ENCODE measurements at places on chromosomes 1 and 21.
A peak's percentile ranks its signal among the peaks of the same experiment; 100 is the strongest.

DNA sequence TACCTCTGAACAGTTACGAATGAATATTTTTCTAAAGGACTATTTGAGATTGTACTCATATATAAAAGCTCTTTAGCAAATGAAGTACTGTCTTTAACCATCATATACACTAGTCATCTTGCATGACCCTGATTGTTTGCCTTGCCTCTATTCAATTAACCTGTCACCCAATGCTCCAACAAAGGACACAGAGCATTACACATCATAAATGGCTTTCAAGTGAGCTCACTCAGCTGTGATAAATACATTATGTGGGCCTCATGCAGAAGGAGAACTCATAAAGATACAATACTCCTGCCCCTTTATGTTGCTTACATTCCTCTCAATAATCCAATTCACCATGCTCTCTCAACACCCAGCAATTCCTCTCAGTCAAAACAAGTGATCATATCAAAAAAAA, 993.0 kb upstream of the PRMT6 start:
- DNase-seq = peak; percentile 6

- DNase-seq = no peak
Measured at GRCh38 chr1:53057127-53057526, 4.9 kb upstream of the PODN start.

DNA sequence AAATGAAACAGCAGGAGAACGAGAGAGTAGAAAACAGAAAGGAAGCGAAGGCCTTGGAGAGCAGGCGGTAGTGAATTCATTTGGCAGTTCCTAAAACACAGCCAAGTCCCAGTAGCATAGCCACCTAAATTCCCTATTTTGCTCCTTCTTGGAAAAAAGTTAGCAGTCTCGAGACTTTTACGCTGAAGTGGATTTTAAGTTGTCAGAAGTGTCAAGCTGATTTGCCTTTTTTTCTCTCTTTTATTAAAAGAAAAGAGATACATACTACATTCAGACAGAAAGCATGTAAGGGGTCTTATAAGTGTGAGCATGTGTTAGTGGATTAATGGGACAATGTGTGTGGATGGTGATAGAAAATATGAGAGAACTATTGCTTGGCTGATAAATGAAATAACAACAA, 19.2 kb downstream of the NFIA start:
- DNase-seq = no peak

DNA sequence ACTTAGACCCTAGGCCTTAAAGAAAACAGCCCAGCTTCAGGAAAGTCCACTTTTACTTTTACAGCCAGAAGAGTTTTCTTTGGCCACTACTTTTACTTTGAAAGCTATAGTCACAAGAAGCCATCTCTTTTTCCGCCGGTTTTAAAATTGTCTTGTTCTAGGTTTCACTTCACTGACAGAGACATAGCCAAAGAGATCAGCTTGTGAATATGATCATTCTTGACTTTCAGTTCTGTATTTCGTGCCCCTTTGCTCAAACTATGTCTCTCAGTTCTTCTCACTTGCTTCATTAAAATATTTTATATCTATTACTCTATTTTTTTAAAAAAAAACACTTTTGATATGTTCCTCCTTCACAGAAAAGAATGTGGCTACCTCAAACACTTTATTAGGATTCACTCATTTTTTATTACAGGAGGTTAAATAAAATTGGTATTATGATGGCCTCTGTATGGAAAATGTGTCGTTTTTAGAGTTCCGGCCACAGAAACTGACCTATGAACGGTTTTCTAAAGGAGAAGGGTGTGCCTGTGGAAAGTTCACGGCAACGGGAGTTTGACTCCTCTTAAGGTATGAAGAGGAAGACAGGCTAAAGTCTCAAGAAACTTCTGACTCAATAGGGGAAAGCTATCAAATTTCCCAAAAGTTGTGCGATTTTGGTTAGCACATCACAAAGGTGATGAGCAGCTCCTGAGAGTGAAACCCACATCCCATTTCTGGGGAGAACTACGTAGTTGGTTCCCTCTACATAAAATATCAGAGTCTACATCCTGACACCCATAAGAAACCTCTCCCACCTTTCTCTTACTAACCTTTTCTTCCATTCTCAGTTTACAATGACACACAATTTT, 1.2 kb downstream of the MCOLN2 start:
- DNase-seq = no peak

GRCh38 chr1:213925531-213926182, 62.1 kb upstream of the PROX1 start:
- DNase-seq = no peak

- DNase-seq = peak; percentile 65
Measured at GRCh38 chr1:20787840-20788795, 1.0 kb upstream of the HP1BP3 start.

DNA sequence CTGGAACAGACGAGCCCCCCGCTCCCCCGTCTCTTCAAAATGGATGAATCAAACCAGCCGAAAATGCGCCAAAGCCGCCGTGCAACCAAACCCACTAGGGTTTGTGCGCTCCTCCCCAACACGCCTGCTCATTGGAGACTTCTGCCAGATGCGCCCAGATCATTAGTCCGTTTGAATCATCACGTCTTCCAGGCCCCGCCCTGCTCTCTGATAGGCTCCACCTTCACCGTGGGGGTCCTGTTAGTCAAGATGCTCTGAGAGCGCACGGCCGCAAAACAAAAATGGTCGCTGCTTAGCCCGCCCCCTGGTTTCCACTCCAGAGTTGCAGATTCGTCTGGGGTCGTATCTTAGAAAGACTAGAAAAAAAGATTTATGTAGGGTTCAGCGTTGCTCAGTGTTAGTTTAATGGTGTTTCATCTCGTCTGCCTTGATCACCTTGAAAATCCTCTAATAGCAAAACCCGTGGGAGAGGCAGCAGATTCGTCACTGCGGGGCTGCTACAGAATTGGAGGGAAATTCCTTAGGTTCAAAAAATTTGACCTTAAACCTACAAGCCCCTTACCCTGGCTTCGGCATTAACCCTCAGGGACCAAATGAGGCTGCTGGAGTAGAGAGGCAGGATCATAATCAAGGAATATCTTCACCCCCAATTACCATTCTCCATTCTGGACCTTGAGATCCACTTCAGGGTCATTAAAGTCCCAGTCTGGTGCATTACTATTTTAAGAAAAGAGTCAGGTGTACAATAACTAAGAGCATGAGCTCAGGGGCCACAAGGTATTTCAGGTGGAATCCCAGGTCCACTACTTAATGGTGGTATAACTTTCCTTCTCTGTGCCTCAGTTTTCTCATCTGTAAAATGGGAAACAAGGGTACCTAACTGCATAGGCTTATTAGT, at the start of gene NUCKS1:
NUCKS1 (minus strand) TSS at position 45 of the 898 bp plus-strand sequence. CDS start 209 bp downstream, outside the sequence.
- DNase-seq = peak; percentile 100

- DNase-seq = no peak
Measured at GRCh38 chr1:18619467-18619835, 11.2 kb upstream of the PAX7 start.

DNA sequence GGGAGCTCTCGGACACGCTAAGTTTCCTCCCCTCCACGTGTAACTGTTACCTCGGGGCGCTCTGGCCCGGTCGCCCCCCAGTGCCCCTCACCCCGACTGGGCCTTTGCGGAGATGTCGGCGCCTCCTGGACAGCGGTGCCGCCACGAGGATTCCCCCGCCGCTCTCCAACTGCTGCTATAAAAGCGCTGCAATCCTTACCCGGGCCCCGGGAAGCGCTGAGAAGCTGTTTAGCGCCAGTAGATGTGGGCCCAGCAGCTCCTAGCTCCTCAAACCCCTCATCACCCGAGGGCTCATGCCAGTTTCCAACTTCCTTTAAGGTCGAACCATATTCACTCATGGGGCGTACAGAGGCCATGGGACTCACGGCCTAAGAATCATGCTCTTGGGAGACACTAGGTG, 361 bp upstream of the LMX1A start:
- no peak for DNase-seq

DNA sequence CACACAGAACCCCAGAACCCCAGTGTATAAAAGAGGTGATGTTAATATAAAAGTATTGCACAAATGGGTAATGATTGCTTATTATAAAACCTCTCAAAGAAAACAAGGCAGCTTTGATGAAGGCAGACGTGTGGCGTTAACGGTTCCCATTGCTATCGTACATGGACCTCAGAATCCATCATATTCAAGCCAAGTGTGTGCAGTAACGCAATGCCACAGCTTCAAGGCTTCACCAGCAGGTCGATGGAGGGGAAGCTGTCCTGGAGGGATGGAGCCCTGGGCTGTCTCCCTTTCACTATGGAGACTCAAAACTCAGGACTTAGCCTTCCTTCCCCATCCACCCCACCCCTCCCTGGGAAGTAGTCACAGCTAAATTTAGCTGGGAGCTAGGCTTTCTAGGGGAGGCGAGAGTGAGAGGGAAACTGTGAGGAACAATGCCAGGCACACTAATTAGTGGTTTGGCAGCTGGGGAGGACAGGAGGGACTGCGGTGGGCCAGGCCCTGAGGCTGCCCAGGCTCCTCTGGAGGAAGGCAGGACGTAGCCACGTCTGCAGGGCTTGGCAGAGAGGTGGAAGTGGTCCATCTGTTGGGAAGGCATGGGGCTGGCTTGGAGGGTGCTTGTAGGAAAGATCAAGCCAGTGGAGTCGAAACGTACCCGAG, 121.2 kb downstream of the HMGB4 start:
- no peak for DNase-seq

GRCh38 chr1:101550581-101550980, 313.8 kb downstream of the S1PR1 start:
- no peak for DNase-seq

DNA sequence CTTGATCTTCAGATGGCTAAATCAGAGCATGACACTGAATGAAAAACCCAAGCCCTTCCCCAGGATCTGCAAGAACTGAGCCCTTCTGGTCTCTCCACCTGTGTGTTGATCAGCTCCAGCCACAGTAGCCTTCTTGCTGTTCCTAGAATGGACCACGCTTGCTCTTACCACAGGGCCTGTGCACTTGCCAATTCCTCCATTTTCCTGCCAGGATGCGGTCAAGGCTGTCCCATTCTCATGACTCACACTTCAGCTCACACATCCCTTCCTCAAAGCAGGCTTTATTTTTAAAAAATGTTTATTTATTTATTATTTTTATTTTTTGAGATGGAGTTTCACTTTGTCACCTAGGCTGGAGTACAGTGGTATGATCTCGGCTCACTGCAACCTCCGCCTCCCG, 43.6 kb upstream of the GRHL3 start:
- DNase-seq = peak; percentile 77

Data from ELR (cell line).